ENCODE measurements at places on chromosomes 7 and 10.
A peak's percentile ranks its signal among the peaks of the same experiment; 100 is the strongest.

DNA sequence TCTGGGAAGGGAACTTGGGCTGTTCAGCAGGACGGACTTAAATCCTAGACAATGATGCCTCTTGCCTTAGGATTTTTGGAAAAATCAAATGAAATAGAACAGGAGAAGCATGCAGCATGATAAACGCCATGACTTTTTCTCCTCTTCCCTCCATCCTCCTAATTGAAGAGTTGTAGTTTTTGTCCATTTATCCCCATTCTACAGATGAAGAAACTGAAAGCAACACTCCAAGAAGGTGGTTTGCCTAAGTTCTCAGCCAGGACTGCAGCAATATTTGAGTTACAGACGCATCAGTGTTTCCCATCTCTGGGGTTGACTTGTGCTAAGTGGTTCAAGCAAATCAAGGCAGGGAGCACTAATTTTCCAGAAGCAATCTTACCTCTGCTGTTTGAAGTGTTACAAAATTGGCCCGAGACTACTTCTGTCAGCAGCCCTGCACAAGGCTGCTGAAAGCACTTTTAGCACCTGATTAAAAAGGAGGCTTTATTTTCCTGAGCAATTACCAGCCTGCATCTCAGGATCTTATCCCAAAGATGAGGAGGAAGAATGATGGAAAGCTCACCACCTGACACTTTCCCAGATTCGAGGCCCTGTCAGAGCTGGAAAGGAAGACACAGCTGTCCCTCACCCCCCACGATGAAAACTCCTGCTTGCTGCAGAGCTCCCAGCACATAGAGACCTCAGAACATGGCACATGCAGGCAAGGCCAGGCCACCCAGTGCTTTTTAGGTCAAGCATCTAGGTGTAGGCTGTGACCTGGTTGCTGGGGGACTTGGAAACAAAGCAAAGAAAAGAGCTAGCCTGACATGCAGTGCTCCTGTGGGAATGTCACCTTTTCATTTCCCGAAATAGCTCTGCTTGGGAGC is 19.7 kb upstream of the C10orf71 start:
- DNase-seq: no peak

- no peak for DNase-seq
Observed at GRCh38 chr7:96679886-96680285, 29.8 kb downstream of the SEM1 start.

GRCh38 chr7:133668296-133669060 is 415.6 kb downstream of the EXOC4 start:
- peak; percentile 39 for DNase-seq

- no peak for DNase-seq
Observed at GRCh38 chr10:113880236-113880635, 25.8 kb downstream of the NHLRC2 start.

GRCh38 chr7:139648941-139649425 is 125.5 kb downstream of the CLEC2L start:
- no peak for DNase-seq

DNA sequence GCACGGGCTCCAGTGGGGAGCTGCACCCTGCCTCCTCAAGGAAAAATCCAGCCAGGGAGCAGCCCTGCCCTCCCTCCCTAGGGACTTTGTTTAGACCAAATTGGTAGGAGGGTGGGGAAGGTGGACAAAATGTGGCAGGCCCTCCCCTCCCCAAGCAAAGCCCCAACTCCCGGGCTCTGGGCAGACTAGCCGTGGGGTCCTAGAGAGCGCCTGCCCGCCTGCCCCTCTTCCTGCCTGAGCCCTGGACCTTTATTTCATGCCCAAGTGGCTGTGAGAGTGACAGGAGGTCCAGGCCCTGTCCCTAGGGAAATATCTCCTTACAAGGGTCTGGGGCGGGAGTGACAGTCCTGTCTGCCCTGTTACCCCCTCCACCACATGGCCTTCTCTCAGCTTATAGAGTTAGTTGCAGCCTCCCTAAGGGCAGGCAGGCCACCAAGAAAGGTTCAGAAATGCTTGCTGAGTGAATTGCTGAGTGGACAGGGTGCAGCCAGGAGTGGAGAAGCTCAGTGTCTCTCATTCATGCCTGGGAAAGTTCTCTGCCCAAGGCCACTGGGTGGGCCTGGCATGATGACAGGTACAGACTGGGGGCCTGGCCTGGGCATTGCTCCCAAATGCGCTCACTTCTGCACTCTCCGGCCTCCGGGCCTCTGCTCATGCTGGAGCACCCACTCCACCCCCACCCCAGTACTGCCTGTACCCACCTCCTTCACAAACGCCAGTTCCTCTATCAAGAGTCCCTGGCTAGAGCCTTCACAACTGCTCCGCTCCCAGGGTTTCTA is 25.2 kb downstream of the DNAJB12 start:
- DNase-seq: no peak

DNA sequence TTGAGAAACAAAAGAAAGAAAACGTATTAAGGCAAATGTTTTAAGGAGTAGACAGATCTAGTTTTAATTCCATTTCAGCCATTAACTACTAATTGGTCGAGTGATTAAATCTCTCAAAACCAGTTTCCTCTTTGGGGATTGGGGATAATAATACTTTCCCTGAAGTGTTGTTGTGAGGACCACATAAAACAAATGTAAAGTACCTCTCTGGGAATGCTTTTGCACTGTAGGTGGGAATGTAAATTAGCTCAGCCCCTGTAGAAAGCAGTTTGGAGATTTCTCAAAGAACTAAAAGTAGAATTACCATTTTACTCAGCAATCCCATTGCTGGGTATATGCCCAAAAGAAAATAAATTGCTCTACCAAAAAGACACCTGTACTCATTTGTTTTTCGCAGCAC is 36.0 kb upstream of the PPP1R3C start:
- DNase-seq: no peak

DNA sequence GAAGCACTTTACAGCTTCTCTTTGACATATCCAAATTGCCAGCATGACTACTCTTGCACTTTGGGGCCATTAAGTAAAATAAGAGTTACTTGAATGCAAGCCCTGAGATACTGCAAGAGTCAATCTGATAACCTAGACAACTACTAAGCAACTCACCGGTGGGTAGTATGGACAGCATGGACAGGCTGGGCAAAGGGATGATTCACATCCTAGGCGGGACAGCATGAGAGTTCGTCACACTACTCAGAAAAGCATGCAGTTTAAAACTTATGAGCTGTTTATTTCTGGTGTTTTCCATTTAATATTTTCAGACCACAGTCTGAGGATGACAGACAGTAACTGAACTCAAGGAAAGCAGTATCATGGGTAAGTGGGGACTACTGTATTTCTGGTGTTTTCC is 84.0 kb downstream of the ORC5 start:
- DNase-seq: peak; percentile 56

GRCh38 chr10:8543361-8544056 is 489.0 kb downstream of the GATA3 start:
- no peak for DNase-seq

GRCh38 chr10:13395540-13395939 is 47.4 kb upstream of the SEPHS1 start:
- no peak for DNase-seq

- no peak for DNase-seq
Observed at GRCh38 chr7:44265728-44266127, 59.7 kb downstream of the CAMK2B start.

GRCh38 chr7:85289279-85289678 is 102.4 kb upstream of the SEMA3D start:
- peak; percentile 6 for DNase-seq

DNA sequence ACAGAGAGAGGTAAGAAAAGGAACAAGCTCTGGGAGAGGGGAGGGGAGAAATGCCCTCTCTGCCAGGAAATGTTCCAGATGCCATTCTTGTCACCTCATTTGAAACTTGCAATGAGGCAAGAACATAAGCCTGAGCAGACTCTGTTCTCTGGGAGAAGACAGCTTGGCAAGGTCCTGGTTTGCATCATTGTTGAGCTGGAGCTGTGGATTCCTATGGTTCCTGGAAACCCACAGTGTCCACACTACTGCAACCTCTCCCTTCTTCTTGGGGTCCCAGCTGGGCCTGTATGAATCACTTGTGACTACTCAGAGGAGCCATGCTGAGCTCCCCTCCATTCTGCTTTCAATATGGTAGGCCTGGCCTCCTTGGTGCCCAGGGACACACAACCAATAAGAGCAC is 60.8 kb upstream of the HECTD2 start:
- peak; percentile 97 for DNase-seq

DNA sequence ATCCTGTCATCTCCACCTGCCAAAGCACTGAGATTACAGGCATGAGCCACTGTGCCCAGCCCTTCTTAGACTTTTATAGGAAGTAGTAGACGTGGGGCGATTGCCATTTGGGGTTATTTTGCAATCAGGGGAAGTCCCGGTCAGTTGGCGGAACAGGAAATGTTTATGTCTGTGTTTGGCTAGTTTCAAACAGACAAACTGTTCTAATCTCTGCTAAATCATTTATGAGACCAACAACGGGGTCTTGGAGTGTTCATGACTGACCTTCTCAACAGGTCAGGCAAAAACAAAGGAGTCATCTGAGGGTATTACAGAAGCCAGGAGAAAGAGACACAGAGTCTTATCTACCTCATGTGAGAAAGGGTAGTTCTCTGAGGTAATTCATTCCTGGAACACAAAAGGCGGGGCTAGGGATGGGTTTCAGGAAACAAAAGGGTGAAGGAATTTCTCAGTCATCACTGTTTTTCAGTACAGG is 6.6 kb upstream of the TPK1 start:
- peak; percentile 5 for DNase-seq

- peak; percentile 51 for DNase-seq
Observed at GRCh38 chr7:27064159-27064558, 31.6 kb downstream of the HOXA1 start.

GRCh38 chr10:119274519-119275045 is 67.2 kb downstream of the GRK5 start:
- DNase-seq: no peak

- DNase-seq: no peak
Observed at GRCh38 chr10:49297818-49298670, 926 bp upstream of the C10orf71 start.

- DNase-seq: no peak
Observed at GRCh38 chr10:26326851-26327250, 110.3 kb downstream of the GAD2 start.

DNA sequence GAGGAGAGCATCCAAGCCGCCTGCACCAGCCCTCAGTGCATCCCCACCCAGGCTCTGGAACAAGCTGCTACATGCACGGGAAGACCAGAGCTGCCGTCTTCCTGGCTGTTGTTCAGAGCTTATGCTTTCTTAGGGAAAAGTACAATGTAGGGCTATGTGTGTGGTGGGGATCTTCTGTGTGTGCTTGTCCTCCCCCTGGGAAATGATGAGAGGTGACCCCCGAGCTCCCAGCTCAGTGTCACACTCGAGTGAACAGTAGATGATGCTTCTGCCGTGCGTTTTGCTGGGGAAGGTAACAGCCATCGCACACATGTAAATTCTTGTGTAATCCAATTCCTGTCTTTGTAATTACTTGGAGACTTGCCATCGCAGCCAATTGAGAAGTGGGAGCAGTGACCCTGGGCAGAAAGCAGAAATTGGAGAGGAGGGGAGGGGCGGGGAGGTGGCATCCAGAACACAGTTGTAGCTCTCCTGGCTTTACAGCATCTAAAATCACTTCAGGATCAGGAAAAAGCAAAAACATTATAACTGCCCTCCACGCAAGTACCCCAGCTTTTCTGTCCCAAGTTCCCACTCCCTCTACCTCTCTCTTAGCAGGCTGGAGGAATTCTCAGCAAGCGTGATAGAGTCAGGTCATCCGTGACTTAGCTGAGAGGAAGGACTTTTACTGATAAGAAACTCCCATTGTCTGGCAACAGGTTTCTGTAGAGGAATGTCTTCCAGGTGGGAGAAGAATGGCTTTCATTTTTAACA is 149.6 kb downstream of the TCF7L2 start:
- DNase-seq: peak; percentile 55

GRCh38 chr10:90481326-90481923 is 376.4 kb downstream of the HTR7 start:
- no peak for DNase-seq

DNA sequence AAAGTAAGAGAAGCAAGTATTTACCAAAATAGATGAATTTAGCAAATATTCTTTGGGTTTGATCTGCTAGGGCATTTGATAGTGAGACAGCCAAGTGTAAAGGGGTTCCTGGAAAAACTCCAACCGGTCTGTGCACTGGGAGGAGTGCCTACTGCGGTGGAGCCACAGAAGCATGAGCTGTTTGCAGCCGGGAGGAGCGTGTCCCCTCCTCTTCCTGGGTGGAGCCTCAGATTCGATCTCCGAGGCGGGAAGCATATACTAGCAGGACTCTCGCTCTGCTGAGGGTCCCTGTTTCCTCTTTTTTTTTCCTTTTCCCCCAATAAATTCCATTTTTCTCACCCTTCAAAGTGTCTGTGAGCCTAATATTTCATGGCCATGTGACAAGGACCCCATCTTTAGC is 45.1 kb upstream of the MET start:
- DNase-seq: no peak

DNA sequence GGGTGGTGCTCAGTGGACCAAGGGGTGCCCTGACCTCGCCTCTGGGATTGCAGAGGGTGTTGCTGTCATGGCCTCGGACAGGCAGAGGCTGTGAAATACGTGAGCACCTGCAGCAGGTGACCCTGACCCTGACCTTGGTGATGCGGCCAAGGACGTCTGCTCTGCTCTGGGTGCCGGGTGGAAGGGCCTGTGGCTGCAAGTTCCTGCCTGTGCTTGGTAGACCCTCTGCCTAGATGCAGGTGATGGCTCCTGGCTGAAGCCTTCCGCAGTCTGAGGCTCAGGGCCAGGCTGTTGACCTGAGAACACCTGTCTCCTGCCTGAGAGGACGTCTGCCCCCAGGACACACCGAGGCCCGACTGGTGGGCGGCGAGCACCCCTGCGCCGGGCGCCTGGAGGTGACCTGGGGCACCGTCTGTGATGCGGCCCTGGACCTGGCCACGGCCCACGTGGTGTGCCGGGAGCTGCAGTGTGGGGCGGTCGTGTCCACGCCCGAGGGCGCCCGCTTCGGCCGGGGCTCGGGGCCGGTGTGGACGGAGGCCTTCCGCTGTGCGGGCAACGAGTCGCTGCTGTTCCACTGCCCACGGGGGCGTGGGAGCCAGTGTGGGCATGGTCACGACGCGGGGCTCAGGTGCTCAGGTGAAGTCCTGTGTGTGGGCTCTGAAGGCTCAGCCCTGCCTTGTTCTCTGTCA is 4.4 kb downstream of the SCART1 start:
- DNase-seq: no peak

- no peak for DNase-seq
Observed at GRCh38 chr10:128035557-128035973, 90.7 kb downstream of the MKI67 start.

DNA sequence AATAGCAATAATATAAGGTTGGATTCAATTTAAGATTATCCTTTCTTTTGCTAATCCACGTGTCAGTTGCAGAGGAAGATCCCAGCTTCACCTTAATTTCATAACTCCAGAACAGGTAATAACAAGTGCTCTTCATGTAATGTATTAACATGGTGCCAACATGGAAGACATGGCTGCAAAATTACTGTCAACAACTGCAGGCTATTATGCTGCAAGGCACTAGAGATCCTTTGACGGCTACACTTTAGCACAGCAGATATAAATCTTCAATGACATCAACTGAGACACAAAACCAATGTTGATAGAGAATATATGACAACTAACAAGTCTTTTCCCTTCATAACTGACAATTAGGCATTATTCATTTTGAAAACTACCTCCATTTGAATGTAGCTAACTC is 96.1 kb downstream of the RNF133 start:
- no peak for DNase-seq

All from fibroblast of lung (primary cell).